Caki2 (cell line): ENCODE measurements at places on chromosomes 1 and 21.

DNA sequence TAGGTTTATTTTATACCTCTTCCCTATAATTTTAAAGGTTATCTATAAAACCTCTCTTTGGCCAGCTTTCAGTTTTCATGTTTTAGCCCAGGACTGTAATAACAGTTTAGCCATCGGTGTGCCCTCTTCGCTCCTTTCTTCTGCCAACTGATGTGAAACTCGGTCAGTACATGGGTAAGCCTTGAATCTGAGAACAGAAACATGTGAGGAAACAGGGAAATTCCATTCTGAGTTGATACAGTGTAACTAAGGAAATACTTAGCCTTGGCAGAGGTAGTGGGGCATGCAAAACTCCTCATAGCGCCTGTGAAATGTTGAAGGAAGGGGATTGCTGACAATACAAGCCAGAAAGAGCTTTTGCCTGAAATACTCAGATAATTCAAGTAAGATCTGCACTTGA, 465.2 kb downstream of the NCAM2 start:
- DNase-seq = no peak

GRCh38 chr21:37784591-37785318, 131.5 kb downstream of the KCNJ6 start:
- no peak for DNase-seq

GRCh38 chr1:67313934-67314671, 6.4 kb downstream of the IL12RB2 start:
- no peak for DNase-seq

DNA sequence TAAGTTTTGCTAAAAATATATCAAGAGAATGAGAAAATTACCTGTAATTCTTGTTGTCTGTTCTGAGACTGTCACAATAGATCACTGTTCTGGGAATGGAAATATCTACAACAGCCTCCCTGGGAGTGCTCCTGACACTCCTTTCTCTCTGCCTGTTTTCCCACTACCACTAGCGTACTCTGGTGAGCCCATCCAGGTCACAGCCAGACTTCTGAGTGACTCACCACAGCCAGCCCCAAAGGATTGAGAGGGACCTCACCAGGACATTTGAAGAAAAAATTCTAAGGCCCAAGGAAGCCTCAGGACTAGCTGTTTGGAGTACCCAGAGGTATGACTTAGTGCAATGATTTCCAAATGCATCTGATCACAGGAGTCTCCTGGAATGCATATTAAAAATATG, 39.0 kb upstream of the TADA1 start:
- no peak for DNase-seq

DNA sequence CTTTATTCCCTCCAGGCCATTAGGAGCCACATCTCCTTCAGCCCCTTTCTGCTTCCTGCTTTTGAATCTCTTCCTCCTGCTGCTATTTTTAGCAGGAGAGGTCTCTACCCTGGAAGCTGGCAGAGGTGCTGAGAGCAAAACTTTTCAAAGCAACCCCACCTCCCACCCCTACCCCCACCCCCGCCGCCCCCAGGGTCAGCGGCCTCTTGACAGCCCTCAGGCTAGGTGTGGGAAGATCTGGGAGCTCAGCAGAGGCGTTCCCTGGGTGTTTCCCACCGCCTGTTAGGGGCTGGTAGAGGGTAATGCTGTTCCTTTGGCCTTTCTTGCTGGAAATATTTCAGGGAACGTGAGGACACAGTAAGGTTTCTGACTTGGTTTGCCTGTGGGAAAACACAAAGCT, 112.5 kb upstream of the CACHD1 start:
- DNase-seq = no peak

DNA sequence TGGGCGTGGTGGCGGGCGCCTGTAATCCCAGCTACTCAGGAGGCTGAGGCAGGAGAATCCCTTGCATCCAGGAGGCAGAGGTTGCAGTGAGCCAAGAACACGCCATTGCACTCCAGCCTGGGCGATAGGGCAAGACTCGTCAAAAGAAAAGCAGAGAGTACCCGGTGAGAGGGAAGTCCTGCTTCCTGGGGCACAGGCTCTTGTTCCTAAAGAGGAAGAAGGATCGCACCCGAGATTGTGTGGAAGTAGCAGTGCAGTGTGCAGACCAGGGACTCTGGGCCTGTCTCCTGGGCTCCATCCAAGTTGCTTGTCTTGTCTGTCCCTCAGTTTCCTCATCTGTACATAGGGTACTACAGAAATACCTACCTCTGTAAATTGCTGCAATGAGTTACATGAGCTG, 29.6 kb downstream of the NBPF3 start:
- DNase-seq = no peak

- DNase-seq = peak; percentile 56
These were observed 38.8 kb upstream of the RASAL2 start for GRCh38 chr1:178055093-178055492.

DNA sequence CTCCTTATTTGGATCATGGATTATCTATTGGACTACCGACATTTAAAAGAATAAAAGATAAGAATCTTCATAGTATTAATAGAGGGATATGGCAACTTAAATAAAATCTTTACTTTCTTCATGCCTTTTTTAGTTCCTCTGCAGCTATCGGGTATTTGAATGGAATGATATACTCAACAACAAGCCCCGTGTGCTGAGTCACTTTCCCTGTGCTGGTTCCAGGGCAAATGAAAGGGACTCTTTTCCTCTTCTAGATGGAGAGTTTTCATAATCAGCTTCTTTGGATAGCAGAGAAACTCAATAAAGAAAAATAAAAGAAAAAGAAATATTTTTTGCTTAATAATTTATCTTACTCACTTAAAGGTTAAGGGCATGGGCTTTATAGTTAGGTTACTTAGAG, 213.7 kb downstream of the LRRC40 start:
- DNase-seq = no peak

GRCh38 chr1:52157582-52157981, 15.7 kb downstream of the ZFYVE9 start:
- DNase-seq = no peak

- DNase-seq = no peak
These were observed 12.9 kb upstream of the CD55 start for GRCh38 chr1:207308451-207309190.

- no peak for DNase-seq
These were observed 17.2 kb upstream of the PLA2G2E start for GRCh38 chr1:19940486-19941205.

- peak; percentile 27 for DNase-seq
These were observed 6.5 kb downstream of the PYCR2 start for GRCh38 chr1:225917536-225917935.

DNA sequence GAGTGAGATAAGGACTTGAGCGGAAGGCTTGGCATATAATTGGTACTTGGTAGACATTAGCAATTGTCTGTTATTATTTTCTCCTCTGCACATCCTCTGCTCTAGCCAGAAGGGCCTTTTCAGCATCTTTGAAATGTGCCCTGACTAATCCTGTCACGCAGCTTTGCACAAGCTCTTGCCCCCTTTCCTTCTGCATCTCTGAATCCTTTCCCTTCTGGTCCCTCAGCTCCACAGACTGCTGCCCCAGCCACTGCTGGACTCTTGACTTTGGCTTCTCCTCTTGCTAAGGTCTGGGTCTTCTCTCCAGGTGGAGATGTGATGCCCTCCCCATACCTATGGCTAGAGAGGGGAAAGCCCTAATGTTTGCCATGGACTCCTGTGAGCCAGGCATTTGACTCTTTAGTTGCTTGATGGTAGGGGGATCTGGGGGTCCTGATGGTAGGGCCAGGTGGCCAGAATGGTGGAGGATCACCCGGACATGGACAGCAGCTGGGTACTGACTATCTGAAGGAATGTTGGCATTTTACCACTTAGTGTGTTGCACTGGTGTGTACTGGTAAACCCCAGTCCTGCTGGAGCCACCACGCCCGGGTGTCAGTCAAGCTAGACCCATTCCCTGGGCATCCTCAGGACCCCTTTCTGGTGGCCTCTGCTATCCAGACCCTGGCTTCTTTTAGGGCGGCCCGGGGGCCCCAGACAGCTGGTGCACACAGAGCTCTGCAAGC, 4.4 kb downstream of the HPCA start:
- no peak for DNase-seq

- no peak for DNase-seq
These were observed 166.0 kb upstream of the IGSF21 start for GRCh38 chr1:17941431-17942189.

DNA sequence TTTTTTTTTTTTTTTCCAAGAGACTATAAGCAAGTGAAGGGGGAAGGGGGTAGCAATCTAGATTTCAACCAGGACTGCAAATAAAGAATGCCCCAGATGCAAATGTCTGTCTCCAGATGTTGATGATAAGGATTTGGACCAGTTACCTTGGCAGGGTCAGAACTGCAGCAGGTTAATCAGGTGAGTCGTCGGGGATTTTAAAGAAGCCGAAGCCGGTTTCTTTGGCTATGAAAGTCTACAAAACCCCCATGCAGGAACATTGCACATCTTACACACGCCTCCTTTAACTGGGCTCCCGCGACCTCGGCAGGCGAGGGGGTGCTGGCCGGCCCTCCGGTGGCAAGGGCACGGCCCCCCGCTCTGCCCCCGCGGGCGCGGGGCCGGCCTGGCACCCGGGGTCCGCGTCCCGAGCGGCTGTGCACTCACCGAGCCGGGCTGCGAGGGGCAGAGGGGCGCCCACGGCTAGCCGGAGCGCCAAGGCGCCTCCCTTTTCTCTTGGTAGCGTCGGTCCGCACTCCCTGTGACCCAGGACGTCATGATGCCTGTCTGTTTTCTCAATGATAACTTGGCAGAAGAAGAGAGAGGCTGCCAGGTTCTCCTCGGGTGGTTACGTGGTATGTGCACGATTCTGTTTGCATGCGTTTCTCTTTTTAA, 366.3 kb upstream of the ESRRG start:
- DNase-seq = peak; percentile 83
